ENCODE measurements at places on chromosomes 2 and 18.
A peak's percentile ranks its signal among the peaks of the same experiment; 100 is the strongest.

DNA sequence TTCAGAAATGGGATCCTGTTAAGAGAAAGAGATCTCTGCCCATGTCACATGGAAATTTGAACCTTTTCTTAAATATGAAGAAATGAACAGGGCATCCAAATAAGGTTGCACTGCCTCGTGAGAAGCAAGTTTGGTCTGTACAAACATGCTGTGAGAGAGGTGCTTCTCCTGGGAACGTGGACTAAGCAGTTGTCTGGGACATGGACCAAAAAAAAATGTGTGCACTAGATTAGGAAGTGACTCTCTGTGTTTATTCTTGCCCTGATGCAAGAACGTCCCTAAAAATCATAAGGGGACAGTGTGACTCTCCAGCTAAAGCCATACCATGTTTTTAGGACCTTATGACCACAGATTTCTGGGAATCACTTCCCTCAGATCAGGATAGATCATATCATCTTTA lies 23.7 kb upstream of the GCG start:
- no peak for DNase-seq

GRCh38 chr18:79543861-79544385 lies 135.7 kb upstream of the CTDP1 start:
- DNase-seq, result no peak

DNA sequence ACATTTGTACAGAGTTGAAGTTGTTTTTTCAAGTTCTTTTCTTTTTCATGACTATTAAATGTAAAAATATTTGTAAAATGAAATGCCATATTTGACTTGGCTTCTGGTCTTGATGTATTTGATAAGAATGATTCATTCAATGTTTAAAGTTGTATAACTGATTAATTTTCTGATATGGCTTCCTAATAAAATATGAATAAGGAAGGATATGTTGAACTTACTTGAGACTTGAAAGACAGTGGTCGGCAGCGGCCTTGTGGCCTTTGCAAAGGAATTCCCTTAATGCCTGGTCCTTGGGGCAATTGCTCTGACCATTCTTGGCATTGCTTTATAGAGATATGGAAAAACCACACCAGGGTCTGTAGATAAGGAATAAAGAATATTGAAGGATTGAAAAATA lies 25.9 kb upstream of the TMEM87B start:
- no peak for DNase-seq

- DNase-seq, result no peak
Observed at GRCh38 chr18:23163786-23164533, 28.7 kb downstream of the CABLES1 start.

DNA sequence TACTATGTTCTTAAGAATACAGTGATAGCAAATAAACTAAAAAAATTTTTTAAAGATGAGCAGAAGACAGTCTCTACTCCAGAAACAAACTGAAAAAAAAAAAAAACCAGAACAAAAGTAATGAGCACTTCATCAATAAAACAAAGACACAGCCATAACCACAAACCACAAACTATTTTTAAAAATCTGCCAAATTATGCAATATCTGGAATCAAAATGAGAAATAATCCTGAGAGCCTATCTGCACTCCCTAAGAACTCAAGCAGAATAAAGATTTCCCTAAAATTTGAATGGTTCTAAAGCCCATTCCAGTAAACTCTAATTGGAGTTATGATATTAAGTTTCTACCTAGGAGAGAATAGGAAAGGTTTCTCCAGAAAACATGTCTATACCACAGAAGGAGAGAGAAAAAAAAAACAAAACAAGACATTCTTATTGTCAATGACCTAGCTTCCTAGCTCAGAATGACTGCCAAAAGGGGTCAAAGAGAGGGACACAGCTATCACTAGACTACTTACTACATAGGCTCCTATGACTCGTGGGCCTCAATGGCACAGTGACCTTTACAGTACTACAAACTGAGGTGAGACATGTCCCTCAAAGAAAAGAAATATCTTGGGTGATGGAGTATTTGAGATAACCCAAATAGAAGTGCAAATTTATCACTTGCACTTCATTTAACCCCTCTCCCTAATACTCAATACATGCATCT lies 262.8 kb downstream of the ZEB2 start:
- no peak for DNase-seq

DNA sequence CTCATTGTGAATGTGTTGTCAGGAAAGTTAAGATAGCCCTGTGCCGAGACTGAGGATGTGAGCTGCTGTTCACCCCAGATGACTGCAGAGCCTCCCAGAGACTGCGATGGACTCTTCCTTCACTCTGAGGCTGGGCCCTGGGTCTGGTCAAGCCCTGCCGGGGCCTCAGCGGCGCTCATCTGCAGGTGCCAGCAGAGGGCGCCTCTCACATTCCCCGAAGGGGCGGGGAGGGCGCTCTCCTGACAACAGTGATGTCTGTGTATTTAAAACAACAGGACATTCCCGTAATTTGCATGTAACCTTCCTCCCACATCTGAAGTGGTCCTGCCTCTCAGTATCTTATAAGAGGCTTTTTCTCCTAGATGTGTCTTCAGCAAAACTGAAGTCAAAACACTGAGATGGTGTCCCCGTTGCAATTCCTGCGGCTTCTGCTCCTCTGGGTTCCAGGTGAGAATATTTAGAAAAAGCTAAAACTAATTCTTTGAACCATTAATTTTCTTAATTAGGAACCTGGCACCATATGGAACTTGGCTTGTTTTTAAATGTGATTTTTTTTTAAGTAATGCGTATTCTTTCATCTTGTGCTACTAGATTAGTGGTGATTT lies 1377.9 kb downstream of the RPIA start:
- DNase-seq, result peak; percentile 43

GRCh38 chr2:241841181-241842066 lies 17.3 kb downstream of the PDCD1 start:
- DNase-seq, result no peak

- no peak for DNase-seq
Observed at GRCh38 chr2:136783856-136784255, 18.5 kb downstream of the THSD7B start.

DNA sequence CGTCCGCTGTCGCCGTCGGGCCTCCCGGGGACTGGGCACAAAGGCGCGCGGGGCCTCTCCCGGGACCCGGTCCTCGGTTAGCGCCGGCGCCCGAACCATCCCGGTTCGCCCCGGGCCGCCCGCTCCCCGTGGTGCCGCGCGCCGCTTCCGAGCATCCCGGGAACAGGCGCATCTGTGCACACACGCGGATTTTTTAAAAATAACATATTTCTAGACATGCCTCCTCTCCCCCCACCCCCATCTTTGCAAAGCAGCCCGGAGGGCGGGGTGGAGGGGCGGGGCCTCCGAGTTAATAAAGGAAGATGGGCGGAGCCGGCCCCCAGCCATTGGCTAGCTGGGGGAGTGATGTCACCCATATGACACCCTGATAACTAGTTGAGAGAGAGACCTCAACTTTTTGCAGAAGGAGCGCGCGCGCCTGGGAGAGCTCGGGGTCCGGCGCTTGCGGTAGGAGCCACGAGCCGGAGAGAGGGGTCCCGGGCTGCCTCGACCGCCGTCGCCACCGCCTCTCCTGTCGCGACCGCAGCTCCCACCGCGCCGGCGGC lies at the start of gene SOX11:
Gene SOX11, plus strand, starts transcription at position 400 of the 545 bp plus-strand sequence. CDS start 338 bp downstream, outside the sequence.
- no peak for DNase-seq

- DNase-seq, result no peak
Observed at GRCh38 chr2:39730276-39730675, 48.8 kb downstream of the THUMPD2 start.

DNA sequence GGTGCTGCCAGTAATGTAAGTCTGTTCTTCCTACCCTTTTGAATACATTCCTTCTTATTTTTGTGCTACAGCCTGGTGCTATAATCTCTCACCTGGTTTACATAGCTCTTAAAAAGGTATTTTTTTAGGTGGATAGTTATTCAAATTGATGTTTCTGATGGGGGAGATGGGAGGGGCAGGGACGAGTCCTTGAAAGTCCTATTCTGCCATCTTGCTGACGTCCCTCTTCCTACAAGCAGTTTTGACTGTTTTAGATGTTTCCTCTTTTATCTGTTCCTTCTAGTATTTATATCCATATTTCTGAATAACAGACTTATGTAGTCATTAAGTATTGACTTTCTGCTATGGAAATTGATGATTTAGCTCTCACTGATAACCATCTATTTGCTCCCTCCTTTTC lies 256.4 kb downstream of the KIAA1328 start:
- no peak for DNase-seq

- no peak for DNase-seq
Observed at GRCh38 chr2:169510496-169510895, 994 bp downstream of the KLHL41 start.

DNA sequence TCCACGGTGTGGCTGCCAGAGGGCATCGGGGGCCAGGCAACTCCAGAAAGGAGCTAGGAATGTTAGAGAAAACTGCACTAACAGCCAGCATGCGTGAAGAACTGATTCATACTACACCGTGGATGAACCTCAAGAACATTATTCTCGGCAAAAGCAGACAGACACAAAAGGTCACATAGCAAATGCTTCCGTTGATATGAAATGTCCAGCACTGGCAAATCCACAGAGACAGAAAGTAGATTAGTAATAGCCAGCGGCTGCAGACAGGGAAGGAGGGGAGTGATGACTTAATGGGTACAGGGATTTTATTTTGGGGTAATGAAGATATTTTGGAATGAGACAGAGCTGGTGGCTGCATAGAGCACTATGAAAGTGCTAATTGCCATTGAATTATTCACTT lies 37.4 kb downstream of the SCTR start:
- DNase-seq, result no peak

DNA sequence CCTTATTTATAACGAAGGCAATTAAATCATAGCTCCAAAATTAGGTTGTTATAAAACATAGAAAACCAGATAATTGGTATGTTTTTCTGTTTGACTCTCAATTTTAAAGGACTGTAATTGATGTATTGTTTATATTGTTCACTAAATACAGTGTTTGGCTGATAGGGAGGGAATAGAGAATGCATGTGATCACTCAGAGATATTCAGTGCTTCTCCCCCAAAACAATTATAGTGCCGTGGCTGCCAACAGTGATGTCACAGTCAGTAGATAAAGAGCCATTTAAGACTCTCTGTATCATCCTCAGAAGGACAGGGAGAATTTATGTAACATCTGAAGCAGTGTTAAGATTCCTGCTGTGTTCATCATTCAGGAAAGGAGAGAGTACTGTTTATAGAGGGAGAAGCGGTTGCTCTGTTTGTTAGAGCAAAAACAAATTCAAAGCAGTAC lies 69.6 kb downstream of the PHLPP1 start:
- DNase-seq, result no peak

DNA sequence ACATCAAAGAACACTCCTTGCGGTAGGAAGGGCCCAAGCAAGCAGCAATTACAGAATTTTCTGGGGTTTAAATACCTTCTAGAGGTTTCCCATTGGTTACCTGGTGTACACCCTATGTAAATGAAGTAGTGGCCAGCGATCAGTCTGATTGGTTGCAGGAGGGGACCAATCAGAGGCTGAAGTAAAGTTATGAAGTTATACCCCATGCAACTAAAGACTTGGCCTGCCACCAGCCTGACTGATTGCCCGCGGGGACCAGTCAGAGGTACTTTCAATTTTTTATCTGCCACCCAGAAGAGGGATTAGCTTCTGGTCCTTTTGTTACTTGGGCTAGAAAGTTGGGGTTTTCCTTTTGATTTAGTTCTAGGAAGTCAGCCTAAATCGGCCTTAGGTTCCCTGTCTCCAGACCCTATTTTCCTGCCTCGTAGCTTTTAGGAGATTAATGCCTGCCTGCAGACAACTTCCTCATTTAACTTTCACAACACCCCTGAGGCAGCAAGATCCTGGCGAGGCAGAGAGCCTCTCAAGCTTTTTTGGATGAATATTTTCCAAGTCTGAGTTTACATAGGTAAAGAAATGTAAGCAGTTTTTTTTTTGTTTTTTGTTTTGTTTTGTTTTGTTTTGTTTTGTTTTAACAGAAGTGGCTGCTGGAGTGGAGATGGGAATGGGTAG lies 1.5 kb upstream of the DGUOK start:
- peak; percentile 26 for DNase-seq

- DNase-seq, result no peak
Observed at GRCh38 chr18:65752625-65753325, 2.0 kb downstream of the CDH7 start.

GRCh38 chr2:187581125-187581896 lies 27.1 kb upstream of the TFPI start:
- DNase-seq, result peak; percentile 51

DNA sequence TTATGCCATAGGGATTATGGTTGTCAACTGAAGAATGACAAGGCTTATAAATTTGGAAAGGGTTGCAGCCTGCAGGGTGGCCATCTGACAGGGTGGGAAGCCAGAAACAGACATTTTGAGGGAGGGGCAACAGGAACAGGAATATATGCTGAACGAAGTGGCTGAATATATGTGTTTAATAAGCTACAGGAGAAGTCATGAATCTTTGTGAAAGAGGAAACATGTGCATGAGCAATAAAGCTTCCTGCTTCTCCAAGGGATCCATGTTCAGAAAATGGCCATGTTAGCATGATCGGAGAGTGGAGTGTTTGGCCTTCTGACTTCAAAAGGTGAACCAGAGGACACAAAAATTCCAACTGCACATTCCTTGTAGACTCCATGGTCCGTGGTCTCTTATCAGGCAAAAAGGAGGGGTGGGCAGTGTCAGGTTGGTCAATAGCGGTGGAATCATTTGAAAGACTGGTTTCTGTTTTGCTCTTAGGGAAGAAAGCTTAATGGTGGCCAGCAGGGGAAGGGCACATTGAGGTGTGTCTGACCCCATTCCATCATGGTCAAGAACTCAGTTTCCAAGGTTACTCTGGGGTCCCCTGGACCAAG lies 144.1 kb downstream of the SOCS6 start:
- peak; percentile 20 for DNase-seq

DNA sequence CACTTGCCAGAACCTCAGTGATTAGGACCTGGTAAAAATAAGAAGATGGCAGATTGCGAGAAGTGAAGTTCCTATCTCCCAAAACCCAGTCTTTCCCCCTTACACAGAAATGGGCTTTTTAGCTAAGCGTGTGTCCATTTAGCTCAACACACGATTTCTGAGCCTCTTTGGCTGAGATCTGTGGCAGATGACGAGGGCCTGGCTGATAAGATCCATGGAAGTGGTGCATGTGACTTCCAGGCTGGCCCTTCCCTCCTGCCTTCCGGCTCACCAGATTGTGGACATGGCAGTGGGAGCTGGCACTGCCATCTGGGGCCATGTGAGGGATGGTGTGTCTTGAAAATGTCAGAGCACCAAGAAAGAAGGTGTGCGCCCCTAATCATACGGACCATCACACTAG lies 41.0 kb upstream of the ZFP36L2 start:
- DNase-seq, result no peak

DNA sequence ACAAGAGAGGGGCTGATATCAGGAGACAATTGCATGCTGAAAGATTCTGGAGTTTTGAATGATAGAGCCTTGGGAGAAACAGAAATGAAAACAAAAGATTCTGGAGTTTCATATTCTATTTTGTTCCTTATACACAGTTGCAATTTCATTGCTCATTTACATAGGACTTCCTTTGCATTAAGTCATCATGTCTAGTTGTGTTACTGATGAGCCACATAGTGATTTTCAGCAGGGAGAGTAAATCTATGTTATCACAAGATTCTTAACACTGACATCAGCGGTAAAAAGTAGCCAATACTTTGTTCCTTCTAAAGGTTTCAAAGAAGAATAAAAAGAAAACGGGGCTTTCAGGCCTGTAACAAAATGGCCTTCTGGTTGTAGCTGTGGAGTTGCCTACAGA lies 7.1 kb downstream of the ADAM17 start:
- peak; percentile 97 for DNase-seq

GRCh38 chr2:71952572-71953188 lies 195.0 kb downstream of the CYP26B1 start:
- DNase-seq, result no peak
